ENCODE measurements at places on chromosomes 3 and 15.
A peak's percentile ranks its signal among the peaks of the same experiment; 100 is the strongest.

DNA sequence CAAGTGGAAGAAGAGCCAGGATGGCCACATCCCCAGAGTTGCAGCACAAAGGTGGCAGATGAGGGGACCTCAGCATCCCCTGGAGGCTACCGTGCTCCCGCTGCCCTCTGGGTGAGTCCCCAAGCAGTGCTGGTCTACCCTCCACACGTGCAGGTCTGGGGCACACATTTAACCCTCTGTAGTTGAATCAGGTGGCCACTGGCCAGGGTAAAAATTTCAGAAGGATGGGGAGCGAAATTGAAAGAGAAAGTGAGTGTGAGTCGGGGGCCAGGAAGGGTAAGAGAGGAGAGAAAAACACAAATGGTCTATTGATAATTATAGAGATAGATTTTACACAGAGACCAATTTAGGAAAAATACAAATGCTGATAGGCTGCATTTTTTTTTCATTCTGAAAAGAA lies 139.5 kb upstream of the EIF1B start:
- DNase-seq = no peak

GRCh38 chr3:111073218-111073617 lies 1.6 kb downstream of the NECTIN3 start:
- DNase-seq = no peak

GRCh38 chr15:35182841-35183479 lies 97.9 kb upstream of the NANOGP8 start:
- no peak for DNase-seq

GRCh38 chr3:183515968-183516851 lies 39.3 kb downstream of the KLHL6 start:
- no peak for DNase-seq

GRCh38 chr3:112061152-112061551 lies 25.0 kb upstream of the C3orf52 start:
- DNase-seq = no peak

GRCh38 chr3:156558389-156558788 lies 3.5 kb upstream of the SSR3 start:
- no peak for DNase-seq

DNA sequence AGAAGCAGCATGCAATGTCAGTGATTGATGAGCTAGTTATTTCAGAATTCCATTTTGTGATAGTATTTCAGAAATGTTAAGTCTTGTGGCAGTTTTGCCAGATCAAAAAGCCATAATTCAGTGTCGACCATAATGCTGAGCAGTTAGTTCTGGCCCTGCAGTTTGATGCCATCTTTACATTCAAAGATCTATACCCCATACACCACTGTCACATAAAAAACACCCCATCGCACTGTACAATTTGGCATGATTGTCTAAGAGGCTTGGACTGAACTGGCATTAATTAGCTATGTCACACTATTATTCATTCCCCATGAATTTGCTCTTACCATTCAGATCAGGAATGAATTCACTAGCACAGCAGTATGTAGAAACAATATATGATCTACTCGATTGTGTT lies 127.7 kb upstream of the EPHA3 start:
- no peak for DNase-seq

DNA sequence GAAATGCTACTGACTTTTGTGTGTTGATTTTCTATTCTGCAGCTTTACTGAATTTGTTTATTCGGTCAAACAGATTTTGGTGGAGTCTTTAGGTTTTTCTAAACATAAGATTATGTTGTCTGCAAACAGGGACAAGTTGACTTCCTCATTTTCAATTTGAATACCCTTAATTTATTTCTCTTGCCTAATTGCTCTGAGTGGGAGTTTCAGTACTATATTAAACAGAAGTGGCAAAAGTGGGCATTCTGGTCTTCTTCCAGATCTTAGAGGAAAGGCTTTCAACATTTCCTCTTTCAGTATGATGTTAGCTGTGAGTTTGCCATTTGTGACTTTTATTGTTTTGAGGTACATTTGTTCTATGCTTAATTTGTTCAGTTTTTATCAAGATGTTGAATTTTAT lies 268.5 kb downstream of the WNT5A start:
- DNase-seq = no peak

DNA sequence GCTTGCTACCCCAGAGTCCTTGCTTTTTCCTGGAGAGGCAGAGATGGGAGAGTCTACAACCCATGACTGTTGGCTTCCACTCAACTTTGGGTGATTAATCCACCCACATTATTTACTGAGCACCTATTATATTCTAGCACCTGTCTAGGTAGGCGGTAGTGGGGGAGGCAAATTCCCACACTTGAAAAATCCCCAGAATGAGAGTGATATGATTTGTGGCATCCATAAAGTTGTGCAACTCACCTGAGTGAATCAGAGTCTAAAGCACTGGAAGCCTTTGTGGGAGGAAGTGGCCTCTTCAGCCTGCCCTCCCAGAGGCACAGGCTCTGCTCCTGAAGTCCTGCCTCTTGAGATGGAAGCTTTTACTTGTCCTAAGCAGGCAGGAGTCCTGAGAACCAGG lies 40.4 kb upstream of the CTNNB1 start:
- DNase-seq = no peak

DNA sequence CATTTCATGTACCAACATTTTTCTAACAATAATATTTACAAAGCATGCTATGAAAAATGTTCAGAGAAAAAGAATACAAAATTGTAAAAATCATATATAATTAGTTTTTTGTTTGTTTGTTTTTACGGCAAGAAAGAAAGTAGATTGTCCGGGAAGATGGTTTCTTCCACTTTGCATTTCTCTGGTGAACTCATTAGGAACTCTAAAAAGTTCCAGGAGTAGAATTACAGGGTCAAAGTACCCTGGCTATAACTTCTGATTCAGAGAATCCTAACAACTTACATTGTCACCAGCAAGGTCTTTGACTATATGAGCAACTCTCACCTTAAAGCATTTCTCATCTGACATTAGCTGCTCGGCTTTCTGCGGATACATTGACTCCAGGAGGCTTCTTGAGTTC lies 196.7 kb downstream of the PDE8A start:
- DNase-seq = no peak

DNA sequence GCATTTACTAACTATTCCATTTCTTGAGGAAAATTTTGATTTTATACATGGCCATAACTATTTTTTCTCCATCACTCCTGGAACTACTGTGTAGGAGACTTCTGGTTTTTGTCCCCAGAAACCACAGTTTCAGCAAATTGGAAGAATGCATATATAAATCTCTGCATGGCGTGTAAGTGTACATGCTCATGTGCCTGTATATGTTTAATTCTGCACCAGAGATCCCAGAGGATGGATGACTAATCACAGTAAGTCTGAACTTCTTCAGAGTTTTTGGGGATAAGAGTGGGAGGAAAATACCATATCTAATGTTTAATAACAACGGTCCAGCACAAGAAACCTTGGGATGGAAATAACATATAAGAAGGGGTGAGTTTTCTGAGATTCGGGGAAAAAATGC lies 10.9 kb upstream of the COL6A6 start:
- no peak for DNase-seq

GRCh38 chr3:125434582-125435011 lies 59.5 kb upstream of the ZNF148 start:
- DNase-seq = no peak

GRCh38 chr15:21261965-21262850 lies 178.1 kb downstream of the POTEB3 start:
- DNase-seq = no peak

DNA sequence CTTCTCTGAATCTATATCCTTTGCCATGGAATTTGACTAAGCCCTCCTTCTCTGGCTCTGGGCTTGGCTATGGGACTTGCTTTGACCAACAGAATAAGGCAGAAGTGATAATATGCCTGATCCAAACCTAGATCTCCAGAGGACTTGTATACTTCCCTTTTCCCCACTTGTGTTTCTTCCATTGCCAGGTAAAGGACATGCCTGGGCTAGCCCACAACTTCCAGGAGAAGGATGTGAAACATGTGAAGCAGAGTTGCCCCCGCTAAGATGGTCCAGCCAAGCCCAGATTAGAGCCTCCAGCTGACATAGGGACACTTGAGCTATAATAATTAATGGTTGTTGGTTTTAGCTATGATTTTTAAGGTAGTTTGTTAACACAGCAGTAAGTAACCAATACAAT lies 55.1 kb downstream of the FOXB1 start:
- DNase-seq = no peak

- DNase-seq = peak; percentile 63
Measured at GRCh38 chr3:54427941-54428871, 305.9 kb downstream of the CACNA2D3 start.

DNA sequence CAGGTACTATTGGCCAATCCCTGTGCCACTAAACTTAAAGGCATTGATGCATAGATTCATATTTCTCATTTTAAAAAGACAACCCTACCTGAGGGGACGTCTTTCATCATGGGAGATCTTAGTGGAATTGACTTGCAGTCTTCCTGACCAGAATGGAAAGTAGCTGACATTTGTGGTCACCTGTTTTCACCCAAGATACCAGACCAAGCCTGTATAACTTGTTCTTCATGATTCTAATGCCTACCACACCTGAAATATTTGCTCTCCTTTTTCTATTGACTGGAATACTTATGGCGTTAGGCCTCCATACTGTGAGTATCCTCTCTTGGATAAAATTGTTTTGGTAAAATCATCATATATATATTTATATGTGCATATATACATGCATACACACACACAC lies 54.7 kb upstream of the XCR1 start:
- DNase-seq = no peak

DNA sequence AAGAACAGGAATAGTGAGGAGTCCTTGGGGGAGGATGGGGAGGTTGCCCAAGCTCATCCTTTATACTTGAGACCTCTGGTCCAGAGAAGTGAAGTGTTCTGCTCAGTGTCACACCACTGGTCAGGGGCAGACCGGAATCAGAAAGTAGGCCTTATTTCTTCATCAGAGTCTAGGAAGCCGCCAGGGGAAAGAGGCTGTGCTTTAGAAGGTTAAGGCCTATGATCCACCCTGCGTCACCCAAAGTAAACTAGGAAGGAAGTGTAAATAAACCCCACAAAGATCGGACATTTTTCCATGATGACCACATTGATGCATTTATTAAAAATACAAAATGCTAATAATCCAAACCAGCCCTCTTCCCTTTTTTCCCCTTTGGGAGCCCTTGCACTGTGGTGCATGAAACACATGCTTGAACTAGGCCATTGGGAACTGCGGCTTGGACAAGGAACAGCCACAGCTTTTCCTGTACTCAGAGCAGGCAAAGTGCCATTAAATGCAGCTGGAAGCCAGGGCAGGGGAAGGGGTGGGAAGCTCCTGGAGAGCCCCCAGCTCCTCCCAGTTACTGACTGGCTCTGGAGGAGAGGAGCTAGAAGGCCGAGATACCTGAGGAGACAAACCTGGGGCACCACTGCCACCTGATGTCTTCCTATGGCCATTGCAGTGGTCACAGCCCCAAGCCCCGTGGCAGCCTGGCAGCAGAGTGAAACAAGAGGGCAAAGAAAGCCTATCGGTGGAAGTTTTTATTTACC lies 37.0 kb downstream of the CDC25A start:
- DNase-seq = peak; percentile 25

DNA sequence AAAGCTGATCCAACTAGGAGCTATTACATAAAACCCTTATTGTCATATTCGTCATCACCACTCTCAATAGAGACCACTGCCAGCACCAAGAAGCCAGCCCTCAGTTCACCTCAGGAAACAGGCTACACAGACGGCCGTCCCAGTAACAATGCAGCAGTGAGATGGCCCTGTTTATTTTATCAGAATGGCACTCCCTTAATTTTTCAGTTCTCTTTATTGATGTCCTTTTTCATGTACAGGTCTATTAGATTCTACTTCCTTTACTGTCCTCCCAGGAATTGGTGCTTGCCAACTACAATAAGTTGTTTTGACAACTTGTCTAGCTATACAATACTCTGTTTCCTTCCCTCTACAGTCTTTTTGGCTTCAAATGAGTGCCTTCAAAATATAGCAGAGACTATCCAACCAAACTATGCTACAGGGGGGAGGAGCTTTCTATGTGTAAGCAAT lies 272.5 kb downstream of the ZBTB20 start:
- DNase-seq = no peak

DNA sequence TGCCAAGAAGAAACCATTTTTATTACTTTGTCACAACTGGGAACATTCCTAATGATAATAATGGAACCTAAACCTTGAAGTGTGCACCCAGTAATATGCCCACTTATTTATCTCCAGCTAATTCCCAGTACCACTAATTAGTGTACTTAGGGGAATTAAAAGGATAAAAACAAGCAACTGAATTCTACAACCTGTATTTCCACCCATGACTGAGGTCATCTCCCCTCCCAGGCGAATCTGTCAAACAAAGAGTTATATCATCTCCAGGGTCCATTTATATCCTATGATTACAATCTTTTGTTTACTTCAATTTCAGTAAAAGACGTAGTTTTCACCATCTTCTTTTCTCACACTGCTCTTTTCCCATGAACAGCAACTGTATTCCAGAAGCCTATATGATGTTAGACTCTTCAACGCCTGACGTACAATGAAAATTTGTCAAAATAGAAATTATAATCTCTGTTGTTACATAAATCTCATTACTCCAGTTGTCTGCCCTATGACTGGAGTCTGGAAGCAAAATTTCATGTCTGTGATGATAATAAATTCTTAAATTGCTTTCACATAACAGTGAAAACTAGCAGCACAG lies 177.6 kb downstream of the GOLIM4 start:
- peak; percentile 19 for DNase-seq

DNA sequence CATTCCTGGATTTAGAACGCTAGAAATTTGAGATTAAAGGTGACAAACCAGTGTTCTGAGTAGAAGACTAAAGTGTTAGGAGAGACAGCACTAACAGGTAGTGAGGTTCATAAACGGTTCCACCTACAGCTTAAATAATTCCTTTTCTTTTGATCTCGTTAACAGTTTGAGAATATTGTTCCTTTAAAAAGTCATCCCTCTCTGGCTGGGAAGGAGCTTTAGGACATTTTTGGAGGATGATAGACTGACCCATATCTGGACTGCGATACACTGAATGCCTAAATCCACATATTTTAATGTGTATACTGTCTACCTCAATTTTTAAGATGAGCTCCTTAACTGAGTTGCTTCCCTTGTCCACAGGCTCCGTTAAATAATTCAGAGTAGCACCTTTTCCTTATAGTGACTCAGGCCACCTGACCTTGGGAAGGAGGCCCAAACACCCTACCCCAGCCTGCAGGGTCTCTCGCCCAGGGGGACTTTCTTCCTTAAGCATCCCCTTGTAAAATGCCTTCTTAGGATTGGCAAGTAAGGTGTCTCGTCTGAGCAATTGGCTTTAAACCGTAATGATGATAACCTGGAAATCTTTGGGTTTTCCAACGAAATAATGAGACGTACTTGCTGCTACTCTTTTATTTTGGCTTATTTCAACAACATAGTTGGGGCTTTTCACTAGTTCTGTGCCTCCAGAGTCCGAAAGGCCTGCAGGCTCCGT lies 3.3 kb downstream of the TRIM71 start:
- DNase-seq = no peak

- no peak for DNase-seq
Measured at GRCh38 chr3:56688191-56688590, 5.1 kb upstream of the TASOR start.

DNA sequence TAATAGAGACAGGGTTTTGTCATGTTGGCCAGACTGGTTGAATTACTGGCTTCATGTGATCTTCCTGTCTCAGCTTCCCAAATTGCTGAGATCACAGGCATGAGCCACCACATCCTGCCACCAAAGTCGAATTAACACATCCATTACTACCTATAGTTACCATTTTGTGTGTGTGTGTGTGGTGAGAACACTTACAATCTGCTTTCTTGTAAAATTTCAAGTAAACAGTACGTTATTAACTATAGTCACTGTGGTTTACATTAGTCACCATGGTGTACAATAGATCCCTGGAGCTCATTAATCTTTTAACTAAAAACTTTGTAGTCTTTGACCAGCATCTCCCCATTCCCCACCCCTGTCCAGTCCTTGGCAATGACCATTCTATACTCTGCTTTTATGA lies 270.0 kb downstream of the NAALADL2 start:
- no peak for DNase-seq

- no peak for DNase-seq
Measured at GRCh38 chr3:23767546-23767945, 38.2 kb upstream of the UBE2E1 start.
